ENCODE measurements at places on chromosomes 11 and 22. TPM values are rescaled to one million over a fixed set of nuclear protein-coding genes. Genes with fewer than 3 reads are reported as not detected.

- DNase-seq = no peak
Observed at GRCh38 chr11:75539459-75540334, 14.0 kb upstream of the GDPD5 start.

DNA sequence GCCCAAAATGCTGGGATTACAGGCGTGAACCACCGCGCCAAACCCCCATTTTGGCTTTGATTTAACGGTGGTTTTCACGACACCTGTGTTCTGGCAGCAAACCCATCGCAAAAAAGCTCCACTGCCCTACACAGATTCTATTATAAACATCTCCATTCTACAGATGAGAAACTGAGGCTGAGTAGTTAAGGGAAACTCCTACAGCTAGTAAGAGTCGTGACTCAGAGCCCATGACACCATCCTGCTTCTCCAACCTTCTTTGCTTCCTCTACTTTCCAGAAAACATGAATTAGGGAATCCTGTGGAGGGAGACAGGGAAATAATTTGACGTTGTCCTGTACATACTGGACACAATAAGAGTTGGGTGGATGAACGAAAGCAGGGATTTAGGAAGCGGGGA, 429 bp upstream of the SNX15 start:
- DNase-seq = no peak

GRCh38 chr11:36509201-36509639, 852 bp downstream of the TRAF6 start:
- DNase-seq = no peak

ENTHD1 gene
- total RNA-seq = not detected

AMOTL1 gene
- total RNA-seq = 71.7 TPM

ACRV1 gene
- total RNA-seq = not detected

TSPAN32 gene
- 0.76 TPM for total RNA-seq

Measured in osteocyte (in vitro differentiated cells).